Activated CD8-positive, alpha-beta T cell treated with anti-CD3 and anti-CD28 coated beads, Interleukin-2, amount 10 ng/mL, durations not matched to agents 7 days and 5 days (primary cell): ENCODE measurements at places on chromosomes 6 and 20.

DNA sequence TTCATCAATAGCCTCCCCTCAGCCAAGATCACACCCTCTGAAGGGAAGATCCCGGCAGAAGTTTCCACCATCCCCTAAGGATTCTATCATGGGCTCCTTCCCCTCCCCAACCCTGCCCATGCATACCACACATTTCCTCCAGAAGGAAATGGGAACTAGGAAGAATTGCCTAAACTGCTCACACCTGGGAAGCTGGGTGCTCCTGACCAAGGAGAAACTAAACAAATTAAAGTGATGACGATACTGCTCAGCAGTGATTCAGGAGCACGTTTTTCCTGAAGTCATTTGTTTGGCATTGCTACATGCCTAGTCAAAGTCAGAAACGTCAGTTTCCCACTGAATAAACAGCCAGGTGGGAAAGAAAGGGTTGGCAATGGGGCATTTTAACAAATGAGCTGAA is 136.1 kb upstream of the CDYL start:
- DNase-seq, result no peak

DNA sequence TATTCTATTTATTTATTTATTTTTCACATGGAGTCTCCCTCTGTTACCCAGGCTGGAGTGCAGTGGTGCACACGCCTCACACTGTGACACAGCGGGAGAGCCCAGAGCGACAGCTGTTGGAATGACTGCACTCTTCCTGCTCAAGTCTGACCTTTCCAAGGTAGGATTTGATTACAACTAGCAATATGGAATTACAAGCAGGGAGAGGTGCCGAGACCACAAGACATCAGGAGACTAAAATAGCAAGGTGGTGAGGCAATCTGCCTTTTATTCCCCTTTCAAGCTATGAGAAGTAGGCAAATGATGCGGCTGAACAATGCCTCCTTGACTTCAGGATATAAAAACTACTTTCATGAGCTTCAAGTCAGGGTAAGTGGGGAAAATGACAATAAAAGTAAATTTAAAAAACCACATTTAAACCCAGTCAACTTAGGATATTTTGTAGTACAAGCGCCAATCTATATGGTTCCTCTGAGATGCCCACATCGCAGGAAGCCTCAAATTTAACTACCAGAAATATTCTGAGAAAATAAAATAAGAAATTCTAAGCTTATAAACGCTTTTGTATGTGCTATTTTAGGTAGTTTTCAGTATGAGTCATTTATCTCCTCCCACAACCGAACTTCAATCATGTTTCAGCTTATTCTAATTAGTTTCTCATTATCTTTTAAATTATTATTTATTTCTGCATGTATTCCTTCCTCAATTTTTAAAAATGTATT is 146.9 kb upstream of the SGK1 start:
- DNase-seq, result no peak

DNA sequence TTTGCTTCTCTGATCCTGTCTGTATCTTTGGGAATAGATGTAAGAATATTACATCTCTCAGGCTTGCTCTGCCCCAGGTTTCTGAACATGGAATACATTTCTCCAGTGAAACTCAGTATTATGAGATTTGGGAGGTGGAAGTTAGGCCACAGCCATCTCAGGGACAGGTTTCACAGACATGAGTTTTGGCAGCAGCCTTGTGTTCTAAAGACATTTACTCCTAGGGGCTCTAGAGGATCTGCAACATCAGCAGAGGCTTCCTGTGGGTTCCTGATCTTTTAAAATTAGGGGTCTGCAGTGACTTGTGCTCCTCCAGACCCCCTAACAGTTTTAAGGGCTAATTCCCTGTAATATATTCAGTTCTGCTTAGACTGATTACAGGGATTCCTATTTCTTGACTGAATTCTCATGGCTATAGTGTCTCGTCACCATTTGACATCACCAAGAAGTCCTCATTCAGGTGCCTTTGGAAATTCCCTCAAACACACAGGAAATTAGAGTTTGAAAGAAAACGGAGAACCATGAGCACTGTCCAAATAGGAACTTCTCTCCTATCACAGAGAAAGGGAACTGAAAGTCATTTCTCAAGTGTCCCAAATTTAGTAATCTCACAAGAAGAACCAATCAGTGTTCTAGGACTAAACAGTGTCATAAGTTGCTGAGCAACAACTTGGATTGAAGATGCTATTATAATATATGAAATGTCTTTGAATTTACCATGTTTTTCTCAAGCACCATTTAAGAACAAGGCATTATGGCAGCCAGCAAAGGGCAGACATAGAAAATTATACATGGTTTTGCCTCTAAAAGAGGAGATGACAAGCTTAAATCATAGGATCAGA is 2.5 kb upstream of the HLA-DRA start:
- no peak for DNase-seq

DNA sequence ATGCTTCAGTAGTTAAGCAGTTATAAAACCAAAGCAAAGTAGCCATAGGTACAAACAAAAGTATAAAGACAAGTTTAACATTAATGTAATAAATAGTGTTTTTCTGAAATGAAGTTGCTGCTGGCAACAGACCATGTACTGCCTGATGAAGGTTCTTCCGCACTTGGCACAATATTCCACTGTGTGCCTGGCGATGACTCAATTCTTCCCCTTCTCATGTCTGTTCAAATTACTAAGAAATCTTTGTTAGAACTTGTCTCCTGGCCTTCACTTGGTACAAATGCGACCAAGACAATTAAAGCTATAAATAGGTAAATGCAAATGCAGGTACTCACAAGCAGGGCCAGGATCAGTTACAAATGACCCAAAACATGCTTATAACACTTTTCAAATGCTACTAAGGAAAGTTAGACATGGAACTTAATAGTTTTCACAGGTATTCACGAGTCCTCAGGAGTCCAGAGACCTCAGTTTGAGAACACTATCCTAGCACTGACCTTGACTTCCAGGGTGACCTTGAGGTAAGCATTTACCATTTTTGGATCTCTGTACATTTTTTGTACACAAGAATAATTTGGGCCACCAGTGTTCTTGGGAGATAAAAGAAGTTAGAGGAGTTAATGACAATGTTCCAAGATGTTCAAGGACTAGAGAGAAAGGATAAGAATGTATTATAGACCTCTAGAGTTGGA is 8.1 kb upstream of the DDR1 start:
- DNase-seq, result no peak

GRCh38 chr6:33748841-33749240 is 2.1 kb upstream of the IP6K3 start:
- no peak for DNase-seq

GRCh38 chr6:169884158-169884557 is 132.7 kb downstream of the ERMARD start:
- DNase-seq, result no peak

GRCh38 chr6:16964553-16965499 is 137.0 kb upstream of the STMND1 start:
- DNase-seq, result peak; percentile 71

DNA sequence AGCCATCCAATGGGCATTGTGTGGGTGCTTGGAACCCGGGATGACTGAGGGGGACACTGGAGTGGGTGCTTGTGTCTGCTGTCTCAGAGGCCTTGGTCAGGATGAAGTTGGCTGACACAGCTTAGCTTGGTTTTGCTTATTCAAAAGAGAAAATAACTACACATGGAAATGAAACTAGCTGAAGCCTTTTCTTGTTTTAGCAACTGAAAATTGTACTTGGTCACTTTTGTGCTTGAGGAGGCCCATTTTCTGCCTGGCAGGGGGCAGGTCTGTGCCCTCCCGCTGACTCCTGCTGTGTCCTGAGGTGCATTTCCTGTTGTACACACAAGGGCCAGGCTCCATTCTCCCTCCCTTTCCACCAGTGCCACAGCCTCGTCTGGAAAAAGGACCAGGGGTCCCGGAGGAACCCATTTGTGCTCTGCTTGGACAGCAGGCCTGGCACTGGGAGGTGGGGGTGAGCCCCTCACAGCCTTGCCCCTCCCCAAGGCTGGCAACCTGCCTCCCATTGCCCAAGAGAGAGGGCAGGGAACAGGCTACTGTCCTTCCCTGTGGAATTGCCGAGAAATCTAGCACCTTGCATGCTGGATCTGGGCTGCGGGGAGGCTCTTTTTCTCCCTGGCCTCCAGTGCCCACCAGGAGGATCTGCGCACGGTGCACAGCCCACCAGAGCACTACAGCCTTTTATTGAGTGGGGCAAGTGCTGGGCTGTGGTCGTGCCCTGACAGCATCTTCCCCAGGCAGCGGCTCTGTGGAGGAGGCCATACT is 49.4 kb downstream of the PYGB start:
- DNase-seq, result no peak

DNA sequence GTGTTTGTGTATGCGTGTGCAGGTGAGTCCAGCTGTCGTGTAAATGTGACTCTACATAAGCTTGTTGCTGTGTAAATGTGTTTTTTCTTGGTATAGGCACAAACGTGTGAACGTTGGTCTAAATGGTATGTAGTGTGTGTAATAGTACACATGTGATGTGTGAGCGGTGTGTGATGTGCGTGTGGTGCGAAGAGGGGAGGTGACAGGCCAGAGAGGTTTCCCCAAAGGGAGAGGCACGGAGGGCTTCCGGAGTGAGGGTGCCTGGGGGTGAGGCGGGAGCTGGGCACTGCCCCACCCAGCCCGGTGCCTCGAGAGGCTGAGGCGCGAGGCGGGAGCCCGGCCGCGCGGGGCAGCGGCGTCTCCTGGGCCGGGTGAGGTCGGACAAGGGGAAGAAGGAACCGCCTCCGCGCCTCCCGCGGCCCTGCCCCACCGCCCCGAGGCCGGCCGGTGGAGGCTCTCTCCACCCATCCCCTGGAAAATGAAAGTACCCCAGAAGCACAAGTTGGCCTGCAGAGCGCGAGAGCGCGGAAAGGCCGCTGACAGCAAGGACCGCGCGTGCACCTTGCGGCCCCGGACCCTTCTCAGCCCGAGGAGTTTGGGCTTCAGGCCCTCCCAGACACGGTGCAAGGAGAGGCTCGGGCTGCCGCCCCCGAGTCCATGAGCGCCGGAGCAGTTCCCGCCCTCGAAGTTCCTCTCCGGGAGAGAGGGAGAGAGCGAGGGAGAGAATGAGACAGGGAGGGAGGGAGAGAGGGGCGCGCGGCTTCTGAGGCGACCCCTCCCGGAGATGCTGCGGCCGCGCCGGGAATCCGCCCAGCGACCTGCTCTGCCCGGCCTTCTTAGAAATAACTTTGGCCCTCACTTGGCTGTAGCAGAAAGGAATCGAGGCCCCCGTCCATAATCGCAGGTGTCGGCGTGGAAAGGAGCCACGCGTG is 43.2 kb upstream of the OSTM1 start:
- peak; percentile 49 for DNase-seq

DNA sequence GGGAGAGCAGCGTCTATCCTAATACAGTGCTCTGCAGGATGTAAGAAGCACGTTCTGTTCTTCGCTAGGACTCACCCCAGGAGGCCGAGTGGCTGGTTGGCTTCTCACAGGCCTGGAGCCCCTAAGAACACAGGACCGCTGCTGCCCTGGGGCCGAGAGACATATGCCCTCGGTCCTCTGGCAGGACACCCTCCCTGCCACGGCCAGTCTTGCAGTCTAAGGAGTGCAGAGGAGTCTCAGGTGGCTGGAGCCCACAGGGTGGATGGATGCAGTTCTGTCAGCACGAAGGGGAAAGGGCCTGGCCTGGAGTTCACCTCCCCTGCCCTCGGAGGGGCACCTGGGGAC is 96.5 kb downstream of the SMOC2 start:
- no peak for DNase-seq

DNA sequence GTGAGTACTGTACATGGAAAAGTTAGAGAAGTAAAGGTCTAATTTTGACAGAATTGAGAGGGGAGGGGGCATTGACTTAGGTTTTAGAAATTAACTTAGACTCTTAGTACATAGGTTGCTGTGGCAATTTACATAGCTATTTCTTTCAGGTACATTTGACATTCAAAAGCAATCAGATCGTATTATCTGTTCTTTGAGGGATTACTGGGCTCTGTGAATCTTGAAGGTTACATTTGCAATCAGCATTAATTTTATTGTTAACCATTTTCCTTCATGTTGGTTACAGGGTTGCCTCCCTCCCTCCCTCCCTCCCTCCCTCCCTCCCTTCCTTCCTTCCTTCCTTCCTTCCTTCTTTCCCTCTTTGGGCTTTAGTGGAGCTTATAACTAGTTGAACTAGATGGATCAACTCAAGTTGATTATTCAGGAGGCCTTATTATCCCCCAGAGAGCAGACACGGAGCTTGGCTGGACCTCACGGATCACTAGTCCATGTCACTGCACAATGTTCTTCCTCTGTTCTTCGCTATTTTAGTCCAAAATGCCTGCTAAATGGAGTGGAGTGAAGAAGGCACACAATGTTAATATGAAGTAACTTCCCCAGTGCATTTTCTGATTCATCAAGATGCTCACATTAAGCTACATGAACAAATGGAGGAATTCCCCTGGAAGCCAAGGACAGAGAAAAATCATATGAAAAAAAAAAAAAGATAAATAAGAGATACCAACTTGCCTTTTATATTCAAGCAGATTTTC is 87.8 kb downstream of the PLCB4 start:
- DNase-seq, result no peak

DNA sequence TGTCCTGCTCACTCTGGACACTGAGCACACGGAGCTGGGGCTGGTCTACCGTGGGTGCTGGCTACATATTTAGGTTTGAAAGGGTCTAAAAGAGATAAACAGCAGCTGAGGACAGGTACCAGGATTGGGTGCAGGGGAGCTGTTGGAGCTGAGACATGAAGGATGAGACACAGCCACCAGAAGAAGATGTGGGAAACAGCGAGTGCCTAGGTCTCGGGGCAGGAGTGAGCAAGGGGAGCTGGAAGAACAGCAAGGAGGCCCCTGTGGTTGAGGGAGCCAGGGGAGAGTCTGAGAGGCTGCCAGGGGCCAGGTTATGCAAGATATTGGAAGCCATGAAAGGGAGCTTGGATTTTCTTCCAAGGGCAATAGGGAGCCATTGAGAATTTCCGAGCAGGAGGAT is 434.0 kb upstream of the SULF2 start:
- DNase-seq, result no peak

GRCh38 chr20:29443819-29444218 is 1813.6 kb upstream of the DEFB115 start:
- no peak for DNase-seq

DNA sequence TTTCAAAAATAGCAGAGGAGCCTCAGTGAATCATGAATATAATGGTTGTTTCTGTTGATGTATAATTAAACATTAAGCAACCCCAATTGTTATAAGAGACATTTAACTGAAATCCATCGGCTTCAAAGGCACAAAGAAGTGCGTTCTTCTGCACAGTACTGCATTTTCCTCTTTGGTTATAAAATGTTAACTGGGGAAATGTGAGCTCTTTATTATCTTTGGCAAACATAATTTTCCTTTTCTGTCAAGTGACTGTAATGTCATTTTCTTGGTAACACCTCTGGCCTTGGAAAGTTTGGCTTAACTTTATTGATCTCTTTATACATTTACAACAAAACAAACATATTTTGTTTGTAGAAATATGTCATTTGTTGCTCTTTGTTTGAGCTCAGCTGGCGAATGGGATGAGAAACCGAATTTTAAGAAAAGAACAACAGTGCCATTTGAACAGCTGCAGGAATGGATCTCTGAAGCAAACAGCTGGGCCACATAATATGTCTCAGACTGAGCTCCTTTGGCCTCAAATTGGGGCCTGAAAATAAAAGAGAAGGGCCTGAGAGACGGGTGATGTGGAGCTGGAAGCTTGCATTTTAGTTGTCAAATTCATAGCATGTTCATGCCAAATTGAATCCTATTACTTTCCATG is 427.0 kb upstream of the SPTLC3 start:
- no peak for DNase-seq
